ENCODE measurements at places on chromosomes 1 and 21.

DNA sequence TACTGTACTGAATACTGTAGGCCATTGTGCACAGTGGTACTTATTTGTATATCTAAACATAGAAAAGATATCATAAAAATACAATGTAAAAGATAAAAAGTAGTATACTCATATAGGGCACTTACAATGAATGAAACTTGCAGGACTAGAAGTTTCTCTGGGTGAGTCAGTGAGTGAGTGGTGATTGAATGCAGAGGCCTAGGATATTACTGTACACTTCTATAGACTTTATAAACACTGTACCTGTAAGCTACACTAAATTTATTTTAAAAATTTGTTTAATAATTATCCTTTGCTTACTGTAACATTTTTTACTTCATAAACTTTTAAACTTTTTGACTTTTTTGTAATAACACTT is 82.5 kb downstream of the FGGY start:
- no peak for DNase-seq

- DNase-seq = no peak
Measured at GRCh38 chr1:119007670-119008482, 19.7 kb upstream of the TBX15 start.

- no peak for DNase-seq
Measured at GRCh38 chr1:1182491-1183220, 9.0 kb downstream of the TTLL10 start.

- DNase-seq = no peak
Measured at GRCh38 chr1:182065126-182065845, 3.8 kb upstream of the ZNF648 start.

- no peak for DNase-seq
Measured at GRCh38 chr1:163472651-163473248, 151.0 kb downstream of the NUF2 start.

DNA sequence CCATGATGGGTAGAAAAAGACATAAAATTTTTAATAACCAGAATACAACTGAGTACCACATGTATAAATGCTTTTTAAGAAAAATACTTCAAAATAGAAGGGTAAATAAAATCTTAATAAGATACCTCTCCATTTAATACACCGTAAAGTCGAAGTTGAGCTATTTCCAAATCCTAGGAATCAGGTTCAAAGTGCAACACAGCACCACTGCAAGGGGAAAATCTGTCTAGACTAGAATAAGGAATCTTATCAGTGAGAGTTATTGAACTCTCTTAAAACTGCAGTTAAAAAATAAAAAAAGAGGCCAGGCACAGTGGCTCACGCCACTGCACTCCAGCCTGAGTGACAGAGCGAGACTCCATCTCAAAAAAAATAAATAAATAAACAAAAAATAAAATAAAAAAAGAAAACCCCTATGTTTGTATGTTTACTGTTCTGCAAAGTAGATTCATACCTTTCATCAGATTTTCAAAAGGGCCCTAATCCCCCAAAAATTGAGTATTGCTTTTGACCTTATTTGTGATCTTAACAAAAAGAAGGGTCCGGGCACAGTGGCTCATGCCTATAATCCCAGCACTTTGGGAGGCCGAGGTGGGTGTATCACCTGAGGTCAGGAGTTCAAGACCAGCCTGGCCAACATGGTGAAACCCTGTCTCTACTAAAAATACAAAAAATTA is 109.0 kb downstream of the EIF4G3 start:
- no peak for DNase-seq

GRCh38 chr1:44237721-44238457 is 24.6 kb downstream of the DMAP1 start:
- DNase-seq = no peak

GRCh38 chr1:12472798-12473551 is 145.0 kb downstream of the DHRS3 start:
- DNase-seq = peak; percentile 12

- DNase-seq = no peak
Measured at GRCh38 chr21:31332525-31332924, 11.5 kb downstream of the TIAM1 start.

DNA sequence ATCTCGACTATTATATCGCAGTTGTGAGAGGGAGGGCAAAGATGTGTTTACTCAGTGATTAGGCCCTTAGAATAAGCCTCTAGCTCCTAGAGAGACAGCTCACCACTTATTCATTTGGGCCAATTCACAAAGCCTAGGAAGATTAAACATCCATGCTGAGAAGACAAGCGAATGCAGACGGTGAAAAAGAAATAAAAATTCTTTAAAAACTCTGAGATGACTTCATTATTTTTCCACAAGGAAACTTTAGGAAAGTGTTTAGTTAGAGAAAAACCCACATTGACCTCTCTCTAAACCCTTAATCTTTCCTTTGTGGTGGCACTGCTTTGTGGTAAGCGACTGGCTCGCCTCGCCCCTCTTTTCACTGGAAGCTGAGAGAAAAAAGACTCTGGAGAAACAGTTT is 146.8 kb upstream of the DMRTA2 start:
- DNase-seq = no peak

- no peak for DNase-seq
Measured at GRCh38 chr1:11196945-11197344, 7.8 kb downstream of the ANGPTL7 start.

DNA sequence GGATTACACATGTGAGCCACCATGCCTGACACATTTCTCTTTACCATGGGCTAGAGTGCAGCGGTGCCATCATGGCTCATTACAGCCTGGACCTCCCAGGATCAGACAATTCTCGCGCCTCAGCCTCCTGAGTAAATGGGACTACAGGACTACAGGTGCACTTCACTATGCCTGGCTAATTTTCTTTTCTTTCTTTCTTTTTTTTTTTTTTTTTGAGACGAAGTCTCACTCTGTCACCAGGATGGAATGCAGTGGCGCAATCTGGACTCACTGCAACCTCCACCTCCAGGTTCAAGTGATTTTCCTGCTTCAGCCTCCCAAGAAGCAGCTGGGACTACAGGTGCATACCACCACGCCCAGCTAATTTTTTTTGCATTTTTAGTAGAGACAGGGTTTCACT is 14.8 kb upstream of the KIF1B start:
- DNase-seq = no peak

DNA sequence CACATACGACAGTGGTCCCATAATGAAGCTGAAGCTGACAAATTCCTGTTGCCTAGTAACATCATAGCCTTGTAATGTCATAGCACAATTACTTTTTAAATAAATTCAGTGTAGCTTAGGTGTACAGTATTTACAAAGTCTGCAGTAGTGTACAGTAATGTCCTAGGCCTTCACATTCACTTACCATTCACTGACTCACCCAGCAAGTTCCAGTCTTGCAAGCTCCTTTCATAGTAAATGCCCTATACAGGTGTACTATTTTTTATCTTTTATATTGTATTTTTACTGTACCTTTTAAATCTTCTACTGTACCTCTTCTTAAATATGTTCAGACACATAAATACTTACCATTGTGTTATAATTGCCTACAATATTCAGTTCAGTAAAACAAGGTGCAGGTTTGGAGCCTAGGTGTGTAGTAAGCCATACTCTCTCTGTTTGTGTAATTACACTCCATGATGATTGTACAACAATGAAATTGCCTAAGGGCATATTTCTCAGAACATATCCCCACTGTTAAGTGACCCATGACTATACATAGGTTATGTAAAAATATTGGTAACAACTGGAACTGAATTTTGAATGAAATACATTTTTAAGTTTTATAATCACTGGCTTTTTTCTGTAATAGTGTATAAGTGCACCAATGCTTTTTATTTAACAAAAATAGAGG is 33.5 kb upstream of the ADAM30 start:
- no peak for DNase-seq

DNA sequence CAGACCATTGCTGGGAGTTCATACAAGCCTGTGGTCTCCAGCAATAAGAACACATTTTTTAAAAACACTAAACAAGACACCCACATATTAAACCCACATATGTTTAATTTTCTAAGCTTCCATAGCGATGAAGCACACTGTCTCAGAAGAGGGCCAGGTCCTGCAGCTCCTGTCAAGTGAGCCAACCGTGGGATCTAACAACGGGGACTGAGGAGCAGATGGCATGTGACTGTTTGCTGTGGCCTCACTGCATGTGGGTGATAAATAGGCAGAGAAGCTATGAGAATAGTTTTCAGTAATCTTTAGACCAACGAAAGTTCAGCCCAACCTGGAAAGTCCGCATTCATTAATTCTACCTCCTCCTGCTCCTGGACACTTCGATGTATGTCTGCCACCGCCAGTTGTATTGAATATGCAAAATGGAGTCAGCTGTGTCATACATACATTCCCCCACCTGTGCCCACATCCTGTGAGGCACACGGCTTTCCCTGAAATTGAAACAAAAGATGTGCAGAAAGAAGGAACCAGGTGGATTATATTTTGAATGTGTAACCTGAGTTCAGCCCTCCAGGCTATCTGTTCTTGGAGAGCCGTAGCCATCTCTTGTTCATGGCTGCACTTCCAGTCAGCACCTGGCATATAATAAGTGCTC is 88.2 kb downstream of the MIS18A start:
- DNase-seq = no peak

DNA sequence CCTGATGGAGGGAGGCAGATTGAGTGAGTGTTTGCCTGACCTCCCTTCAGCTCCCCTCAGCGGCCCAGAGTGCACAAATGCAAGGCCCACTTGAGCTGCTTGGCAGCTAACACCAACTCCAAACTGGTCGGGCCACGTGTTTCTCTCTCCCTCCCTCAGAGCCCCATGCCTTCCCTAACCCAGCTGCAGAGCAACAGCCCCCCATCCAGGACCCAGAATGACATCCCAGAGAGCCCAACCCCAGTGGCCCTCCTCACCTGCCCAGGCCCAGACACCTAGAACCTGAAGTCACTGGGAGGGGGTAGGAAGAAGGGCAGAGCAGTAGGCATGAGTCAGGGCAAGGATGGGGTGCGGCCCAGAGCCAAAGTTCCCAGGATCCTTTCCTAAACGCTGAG is 789 bp upstream of the S100A14 start:
- no peak for DNase-seq

DNA sequence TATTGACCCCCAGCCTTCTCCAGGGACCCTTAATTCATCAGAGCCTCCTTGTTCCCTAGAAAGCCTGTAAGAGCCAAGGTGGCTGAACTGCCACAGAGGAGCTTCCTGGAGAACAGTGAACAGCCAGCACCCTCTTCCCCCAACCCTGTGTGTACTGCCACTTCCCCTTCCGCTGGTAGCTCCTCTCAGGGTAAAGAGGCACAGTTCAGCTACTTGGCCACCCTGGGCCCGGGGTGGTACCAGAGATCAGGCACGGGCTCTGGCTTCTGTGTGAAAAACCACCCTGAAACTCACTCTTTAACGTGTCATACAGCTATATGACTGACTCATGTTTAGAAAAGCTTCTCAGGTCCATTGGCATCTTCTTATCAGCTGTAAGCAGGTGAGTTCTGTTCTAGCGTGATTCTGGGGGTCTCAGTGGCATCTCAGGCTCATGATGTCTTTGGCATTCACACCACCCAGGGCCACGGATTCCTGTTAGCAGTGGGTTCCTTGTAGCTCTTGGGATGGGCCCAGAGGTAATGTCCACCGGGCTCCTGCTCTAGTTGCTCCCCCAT is 22.4 kb downstream of the ARMH1 start:
- DNase-seq = no peak

GRCh38 chr1:87867626-87868025 is 538.9 kb downstream of the LMO4 start:
- no peak for DNase-seq

DNA sequence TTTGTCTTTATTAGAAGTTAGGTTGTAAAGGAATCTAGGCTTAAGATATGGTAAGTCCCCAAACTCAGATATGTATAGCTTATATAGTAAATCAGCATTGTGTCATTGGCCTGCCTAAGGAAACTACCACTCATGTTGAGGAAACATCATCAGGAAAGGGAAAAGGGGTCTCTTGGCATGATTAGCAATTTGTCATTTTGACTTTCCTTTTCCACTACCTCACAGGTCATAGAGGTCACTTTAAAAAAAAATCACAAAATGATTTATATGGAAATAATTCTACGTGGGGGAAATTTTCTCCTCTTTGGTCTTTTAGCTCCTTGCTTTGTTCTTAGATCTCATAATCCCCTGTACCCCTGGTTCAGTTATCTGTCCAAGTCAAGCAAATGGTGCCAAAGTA is 213.5 kb downstream of the RPS6KC1 start:
- no peak for DNase-seq

GRCh38 chr21:45630066-45630694 is 13.3 kb upstream of the PCBP3 start:
- no peak for DNase-seq

DNA sequence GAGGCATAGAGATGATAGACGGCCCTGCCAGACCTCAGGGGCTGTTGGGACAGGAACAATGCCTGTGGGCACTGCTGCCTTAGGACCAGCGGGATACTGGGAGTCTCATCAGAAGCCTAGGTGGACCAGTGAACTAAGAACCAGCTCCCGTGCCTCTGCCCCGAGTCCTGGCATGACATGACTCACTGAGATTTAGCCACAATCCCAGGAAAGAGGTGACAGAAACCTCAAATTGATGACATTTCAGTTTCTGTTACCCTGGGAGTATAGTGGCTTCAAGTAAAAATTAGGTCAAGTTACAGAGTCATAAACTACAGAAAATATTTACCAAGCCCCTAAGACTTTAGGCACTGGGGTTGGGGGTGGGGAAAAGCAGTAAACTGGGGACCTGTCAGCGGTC is 74.6 kb upstream of the GADD45A start:
- DNase-seq = no peak

GRCh38 chr1:28804071-28804470 is 7.9 kb upstream of the OPRD1 start:
- no peak for DNase-seq

DNA sequence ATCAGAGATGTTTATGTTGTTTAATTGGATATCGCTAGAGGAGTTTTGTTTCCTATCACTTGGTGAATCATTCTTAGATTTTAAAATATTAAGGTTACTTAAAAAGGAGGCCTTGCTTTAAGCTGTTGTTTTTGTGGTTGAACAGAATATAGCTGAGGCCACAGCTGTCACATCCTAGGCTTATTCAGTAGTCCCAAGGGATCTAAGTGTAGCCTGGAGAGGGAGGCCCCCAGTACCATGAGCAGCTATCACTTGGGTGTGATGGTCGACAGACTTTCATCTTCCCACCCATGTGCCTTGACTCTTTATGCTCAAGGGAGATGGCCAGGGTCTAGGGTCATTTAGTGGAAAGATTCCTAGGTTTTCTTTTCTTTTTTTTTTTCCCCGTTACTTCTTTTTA is 278.7 kb downstream of the HHAT start:
- no peak for DNase-seq

DNA sequence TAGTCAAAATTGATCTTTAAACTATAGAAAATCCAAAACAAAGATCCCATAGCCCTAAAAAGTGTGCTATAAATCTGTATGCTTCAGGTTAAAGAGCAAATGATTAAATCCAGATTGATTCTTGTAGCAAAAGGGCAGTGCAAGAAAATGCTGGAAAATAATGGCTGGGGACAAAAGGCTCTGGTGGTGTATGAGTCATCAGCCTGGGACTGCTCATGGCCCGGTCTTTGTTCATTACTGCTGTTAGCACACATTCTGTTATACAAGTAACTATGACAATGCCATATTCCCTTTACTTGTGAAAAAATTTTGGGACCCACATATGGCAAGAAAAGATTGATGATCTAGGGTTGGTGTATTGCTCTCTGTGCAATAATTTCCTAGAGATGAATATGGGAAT is 89.1 kb downstream of the RWDD3 start:
- no peak for DNase-seq

Data from T follicular helper cell (primary cell).